ENCODE measurements at places on chromosomes 16 and 17. TPM values are rescaled to one million over a fixed set of nuclear protein-coding genes. Genes with fewer than 3 reads are reported as not detected.

Gene MYOCD
- polyA plus RNA-seq, result not detected

Gene PRSS53
- polyA plus RNA-seq, result 1.6 TPM

Gene GLYR1
- 31.3 TPM for polyA plus RNA-seq

Gene ACSF2
- polyA plus RNA-seq, result 28.9 TPM

- peak; percentile 48 for DNase-seq
Measured at GRCh38 chr17:33090806-33091205, 99.2 kb downstream of the SPACA3 start.

DNA sequence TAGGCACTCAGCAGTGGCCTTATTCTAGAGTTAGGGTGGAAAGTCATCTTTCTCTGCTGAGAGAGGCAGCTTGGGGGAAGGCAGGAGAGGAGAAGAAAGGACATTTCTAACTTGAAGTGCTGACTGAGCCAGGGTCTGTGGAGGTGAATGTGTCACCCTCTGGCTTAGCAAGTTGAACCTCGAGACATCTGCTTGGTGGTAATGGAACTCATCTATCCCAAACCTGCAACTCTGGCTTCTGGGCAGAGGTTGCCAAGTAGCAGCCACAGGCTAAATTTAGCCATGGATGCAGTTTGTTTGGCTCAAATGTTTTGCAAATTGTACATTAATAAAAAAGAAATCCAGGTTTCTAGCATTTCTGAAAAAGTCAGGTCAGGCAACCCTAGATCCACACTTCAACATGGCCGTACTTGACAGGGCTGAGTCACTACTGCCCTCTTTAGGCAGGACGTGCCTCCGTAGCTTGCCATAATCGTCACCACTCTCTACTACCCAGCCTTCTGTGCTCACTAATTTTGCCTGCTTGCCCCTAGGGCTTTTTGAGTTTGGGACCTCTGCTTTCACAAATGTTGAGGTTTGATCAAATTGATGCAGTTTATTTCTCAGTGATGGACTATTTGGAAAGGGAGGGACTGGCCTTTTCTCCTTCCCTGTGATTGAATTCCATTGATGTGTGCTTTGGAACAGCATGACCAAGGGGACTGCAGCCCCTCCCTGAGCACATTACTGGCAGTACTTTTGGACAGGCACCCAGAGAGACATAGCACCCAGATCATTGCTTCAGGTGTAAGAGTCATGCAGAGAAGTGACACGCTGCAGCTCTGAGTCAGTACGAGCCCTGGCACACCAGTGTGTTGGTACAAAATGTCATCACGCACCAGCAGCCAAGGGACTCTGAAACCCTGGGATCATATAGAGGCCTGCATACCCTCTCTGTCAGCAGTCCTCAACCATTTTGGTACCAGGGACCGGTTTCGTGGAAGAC is 5.2 kb downstream of the CDH13 start:
- DNase-seq, result peak; percentile 53

DNA sequence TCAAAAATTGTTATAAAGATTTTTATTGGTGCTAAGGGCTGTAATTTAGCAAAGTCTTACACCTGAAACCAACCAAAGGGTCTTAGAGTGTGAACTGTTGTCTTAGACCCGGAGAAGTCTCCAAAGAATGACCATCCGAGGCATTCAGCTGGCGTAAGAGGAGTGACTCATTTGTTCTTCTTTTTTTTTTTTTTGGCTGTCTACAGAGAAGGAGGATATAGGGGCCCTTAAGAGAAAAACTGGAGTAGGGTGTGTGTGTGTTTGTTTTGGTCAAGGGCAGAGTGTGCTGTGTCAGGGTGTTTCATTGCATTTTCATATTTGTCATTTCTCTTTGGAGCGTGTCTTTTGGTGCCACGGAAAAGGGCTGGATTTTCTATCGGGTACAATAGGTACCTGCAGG is 508.0 kb downstream of the WWOX start:
- no peak for DNase-seq

GRCh38 chr17:17090642-17091103 is 48.4 kb downstream of the MPRIP start:
- DNase-seq, result peak; percentile 51

- no peak for DNase-seq
Measured at GRCh38 chr16:9948933-9949332, 233.3 kb downstream of the GRIN2A start.

DNA sequence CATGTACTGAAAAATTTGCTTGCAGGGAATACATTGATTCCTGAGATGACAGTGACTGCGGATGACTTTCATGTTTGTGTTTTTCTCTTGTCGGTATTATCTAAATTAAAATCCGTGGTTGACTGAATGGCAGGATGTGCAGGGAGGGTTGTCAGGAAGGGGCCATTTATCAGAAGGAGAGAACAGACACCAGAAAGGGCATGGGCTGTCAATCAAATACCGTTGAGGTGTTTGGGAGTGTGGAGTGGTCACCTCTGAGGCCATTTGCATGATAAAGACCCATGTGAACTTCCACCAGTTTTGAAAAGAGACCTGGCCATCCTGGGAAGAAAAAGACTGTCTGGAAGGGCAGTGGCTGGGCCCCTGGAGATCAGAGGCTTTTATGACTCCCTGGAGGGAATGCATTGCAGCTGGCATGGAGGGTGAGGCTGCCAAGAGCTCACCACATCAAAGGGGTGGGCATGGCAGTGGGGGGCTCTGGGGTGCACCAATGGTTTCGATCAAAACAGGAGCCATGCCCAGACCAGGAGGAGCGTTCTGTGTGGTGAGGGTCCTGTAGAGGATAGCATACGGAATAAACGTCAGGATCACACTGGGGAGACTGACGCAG is 67.1 kb downstream of the CYLD start:
- no peak for DNase-seq

GRCh38 chr17:54876656-54877195 is 23.9 kb upstream of the TOM1L1 start:
- DNase-seq, result no peak

Data from mammary epithelial cell (primary cell).